Renal pelvis (tissue), 12 donors: ENCODE measurements at places on chromosomes 1 and 21. TPM values are rescaled to one million over a fixed set of nuclear protein-coding genes. Genes with fewer than 3 reads are reported as not detected.

TSSK3 gene
- 9.6 TPM for polyA plus RNA-seq

TFF3 gene
- polyA plus RNA-seq: 4.0 TPM

ACKR1 gene
- 1.00 TPM for polyA plus RNA-seq

CORT gene
- polyA plus RNA-seq: 4.0 TPM

IL20 gene
- polyA plus RNA-seq: not detected

SSX2IP gene
- 34.3 TPM for polyA plus RNA-seq

CD1C gene
- 0.60 TPM for polyA plus RNA-seq

HES5 gene
- polyA plus RNA-seq: 0.58 TPM

POU3F1 gene
- 1.7 TPM for polyA plus RNA-seq

GRCh38 chr1:21573971-21574465 lies 64.8 kb downstream of the ALPL start:
- DNase-seq: peak; percentile 71

DNA sequence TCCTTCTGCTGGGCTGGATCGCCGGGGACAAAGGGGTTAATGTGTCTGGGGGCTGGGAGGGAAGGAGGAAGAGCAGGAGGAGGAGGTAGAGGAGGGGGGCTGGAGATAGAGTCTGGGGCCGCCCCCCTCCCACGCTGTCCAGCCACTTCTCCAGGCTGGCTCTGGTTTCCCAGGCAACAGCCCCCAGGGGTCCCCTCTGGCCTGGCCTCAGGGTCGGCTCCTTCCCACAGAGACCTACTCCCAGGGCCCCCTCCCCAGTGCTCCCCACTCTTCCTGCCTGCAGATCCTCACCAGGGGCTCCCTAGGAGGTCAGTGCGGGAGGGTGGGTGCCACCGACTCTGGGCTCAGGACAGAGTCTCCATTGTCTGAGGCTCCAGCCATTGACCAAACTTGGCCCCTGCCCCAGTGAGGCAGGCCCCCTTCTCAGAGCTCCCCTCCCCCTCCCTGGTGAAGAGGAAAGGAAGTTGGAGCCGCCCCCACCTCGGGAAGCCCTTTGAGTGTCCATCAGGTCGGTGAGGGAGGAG lies 34.1 kb downstream of the ARHGEF10L start:
- DNase-seq: no peak

GRCh38 chr1:215986401-215986800 lies 419.3 kb downstream of the KCTD3 start:
- DNase-seq: no peak

DNA sequence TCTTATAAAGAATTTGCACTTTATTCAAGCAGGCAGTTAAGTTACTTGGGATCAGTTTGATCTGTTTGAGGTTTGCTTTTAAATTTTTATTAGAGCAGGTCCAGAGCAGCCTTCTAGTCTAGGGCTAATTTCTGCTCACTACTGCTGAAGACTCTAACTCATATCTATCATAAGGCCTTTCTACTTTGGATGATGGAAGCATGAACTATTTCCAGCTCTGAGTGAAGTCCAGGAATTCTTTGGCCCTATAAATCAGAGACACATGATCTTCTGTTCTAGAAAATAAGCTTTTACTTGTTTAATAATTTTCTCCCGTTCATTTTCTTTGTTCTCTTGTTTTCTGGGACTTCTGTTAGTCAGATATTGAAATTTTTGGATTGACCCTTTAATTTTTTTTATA lies 14.7 kb downstream of the NIBAN1 start:
- DNase-seq: no peak

DNA sequence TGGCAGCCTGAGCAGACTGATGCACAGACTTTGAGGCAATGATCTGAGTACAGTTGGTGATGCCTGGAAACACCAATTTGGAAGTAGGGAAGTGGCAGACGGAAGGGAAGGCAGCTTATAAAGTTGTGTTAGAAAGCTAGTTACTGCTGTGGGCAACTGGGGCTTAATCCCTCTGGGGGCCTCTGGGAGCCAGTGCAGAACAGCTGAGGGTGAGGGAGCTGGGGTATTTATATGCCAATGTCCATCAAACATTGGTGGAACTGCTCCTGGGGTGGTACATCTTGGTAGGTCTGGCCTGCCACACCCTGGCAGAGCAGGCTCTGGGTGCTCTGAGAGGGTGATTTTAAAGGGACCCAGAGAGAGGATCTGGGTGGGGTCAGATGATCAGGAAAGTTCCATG lies 28.1 kb downstream of the TNFRSF8 start:
- no peak for DNase-seq

- DNase-seq: no peak
Measured at GRCh38 chr1:110494522-110495406, 24.2 kb downstream of the KCNA10 start.

DNA sequence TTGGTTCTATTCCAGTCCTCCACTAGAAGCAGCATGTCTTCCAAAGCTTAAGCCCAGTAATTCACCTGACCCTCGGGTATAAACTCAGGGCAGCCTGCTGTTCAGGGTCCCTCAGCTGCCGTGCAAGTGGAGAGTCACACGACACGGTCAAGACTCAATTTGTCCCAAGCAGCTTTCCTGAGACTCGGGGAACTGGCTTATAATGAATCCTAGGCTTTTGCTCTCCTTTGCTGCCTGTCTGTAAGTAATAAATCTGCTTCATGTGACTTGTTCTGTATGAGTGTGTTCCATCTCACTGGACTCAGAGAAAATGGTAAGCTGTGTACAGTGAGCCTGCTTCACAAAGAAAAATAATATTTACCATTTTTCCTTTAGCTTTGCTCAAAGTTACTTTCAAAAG lies 119.8 kb downstream of the CYYR1 start:
- DNase-seq: no peak

GRCh38 chr1:8652467-8653046 lies 164.9 kb downstream of the RERE start:
- DNase-seq: no peak

GRCh38 chr1:230548997-230549396 lies 93.3 kb upstream of the COG2 start:
- DNase-seq: no peak

- DNase-seq: no peak
Measured at GRCh38 chr1:29772584-29773100, 536.3 kb downstream of the PTPRU start.

GRCh38 chr1:119587341-119587740 lies 60.7 kb downstream of the ZNF697 start:
- DNase-seq: peak; percentile 75

- DNase-seq: no peak
Measured at GRCh38 chr1:226108935-226109828, 46.7 kb downstream of the H3-3A start.

DNA sequence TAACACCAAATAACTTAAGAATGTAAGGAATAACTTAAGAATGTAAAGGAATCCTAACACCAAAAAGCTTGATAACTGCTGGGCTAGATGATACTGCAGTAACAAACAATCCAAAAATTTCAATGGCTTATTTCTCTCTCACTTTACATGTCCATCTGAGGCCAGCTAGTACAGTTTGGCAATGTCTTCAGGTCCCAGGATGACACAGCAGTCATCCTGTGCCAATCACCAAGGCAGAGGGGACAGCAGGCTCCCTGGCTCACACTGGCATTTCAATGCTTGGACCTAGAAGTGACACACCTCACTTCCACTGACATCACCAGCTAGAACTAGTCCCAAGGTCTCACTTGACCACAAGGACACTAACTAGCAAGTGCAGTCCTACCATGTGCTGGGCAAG lies 15.3 kb downstream of the DNAJC11 start:
- no peak for DNase-seq

DNA sequence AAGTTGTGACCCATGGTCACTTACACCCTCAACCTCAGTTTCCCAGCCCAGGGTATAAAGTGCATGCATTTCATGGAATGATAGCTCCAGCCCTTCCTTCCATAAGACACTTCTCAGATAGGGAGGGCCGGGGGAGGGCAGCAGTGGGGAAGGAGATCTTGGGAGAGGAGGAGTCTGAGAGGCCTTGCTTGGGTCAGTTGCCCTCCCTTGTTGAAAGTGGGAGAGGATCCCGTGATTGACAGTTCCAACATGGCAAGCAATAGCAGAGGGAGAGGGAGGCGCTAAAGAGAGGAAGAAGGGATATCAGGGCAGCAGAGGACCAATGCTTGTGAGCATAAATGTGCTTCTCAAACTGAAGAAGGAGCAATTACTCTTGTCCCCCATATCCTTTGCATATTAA lies 244.4 kb downstream of the CHRM3 start:
- no peak for DNase-seq

- DNase-seq: no peak
Measured at GRCh38 chr1:235205687-235206086, 44.6 kb upstream of the RBM34 start.

GRCh38 chr1:89396902-89397301 lies 33.0 kb downstream of the GBP6 start:
- no peak for DNase-seq

GRCh38 chr1:192998536-192998935 lies 60.6 kb downstream of the UCHL5 start:
- no peak for DNase-seq

DNA sequence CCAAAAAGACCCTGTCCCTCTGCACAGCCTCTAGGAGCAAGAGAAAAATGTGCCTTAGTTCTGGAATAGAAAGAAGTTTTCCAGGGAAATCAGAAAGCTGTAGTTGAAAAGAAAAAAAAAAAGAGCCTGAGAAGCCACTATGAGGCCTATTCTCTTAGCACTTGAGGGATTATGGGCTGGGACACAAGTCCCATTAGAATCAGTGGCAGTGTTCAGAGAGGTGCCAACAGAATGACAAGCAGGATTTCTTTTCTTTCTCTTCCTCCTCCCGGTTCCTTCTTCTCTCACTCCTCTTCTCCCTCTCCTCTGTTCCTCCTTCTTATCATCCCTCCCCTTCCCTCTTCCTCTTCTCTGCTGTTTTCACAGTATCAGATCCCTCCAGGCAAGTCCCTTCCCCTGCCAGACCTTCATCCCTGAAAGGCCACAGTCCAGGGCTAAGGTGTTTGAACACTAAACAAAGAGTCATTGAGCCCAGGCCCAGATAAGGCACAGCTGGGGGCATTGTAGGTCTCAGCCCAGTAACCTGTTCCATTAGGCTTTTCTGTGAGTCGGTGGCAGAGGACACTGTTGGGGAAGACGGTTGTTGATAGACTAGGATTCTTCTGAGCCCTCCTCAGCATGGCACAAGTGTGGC lies 64.7 kb upstream of the LPGAT1 start:
- DNase-seq: no peak

DNA sequence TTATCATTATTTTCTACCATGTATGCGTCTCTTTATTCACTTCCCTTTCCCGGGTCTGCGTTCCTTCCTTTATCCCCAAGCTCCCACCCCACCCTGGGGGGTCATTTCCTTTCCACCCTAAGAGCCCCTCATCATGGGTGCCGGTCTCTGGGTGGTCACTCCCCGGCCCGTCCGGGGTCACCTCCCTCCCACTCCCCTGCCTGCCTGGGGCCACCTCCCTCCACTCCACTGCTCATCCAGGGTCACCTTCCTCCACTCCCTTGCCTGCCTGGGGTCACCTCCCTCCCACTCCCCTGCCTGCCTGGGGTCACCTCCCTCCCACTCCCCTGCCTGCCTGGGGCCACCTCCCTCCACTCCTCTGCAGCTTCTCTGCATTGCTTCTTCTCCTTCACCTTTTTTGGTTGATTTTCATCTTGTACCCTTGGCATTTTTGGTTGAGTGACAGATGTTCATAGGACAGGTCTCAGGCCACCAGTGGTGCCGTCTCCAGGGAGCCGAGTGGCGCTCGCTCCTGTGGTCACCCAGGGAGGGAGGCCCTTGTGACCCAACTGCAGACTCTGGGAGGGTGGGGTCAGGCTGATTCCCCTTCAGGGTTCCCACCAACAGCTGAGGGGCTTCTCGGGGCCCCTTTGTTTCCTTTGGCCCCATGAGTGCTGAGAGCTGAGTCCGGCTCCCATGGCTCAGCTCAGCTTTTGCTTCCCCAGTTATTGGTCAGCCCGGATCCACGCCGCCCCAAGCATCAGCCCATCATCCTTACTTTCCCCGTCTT lies 48.6 kb upstream of the PCBP3 start:
- no peak for DNase-seq

GRCh38 chr1:182786223-182786994 lies 3.2 kb upstream of the NPL start:
- peak; percentile 58 for DNase-seq
